EH (cell line): ENCODE measurements at places on chromosomes 3 and 15.

GRCh38 chr3:12187448-12188327, 29.0 kb upstream of the TIMP4 start:
- DNase-seq = peak; percentile 76

DNA sequence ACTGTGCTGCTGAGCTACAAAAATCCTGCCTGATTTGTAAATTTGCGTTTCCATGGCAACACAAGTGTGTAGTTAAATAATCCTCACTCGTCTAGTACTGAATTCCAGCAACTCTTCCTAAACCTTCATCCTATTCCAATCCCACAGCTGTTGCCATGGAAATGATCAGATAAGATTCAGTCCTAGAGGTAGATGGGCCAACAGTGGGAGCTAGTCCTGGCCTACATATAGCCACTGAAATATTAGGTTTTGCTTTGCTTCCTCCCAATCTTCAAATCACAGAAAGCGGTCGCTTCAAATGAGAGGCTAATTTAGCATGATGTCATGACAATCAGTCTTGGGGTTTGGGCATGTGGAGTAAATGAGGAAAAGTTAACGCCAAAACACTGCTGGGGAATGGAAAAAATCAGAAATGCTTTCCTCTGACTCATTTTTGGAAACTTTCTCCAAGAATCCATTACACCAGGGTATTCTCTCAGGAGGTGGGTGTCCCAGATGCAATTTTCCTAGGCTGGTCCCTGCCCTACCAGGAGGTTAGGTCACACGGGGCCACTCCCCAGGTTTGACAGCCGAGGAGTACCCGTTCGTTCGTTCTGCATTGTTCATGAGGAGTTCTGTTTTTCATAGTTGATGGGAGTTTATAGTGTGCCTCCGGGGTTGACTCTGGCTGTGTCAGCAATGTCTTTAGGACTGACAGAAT, 159.2 kb upstream of the SLCO3A1 start:
- DNase-seq = peak; percentile 53

- DNase-seq = peak; percentile 85
Measured at GRCh38 chr3:123618768-123619484, 34.1 kb upstream of the HACD2 start.

DNA sequence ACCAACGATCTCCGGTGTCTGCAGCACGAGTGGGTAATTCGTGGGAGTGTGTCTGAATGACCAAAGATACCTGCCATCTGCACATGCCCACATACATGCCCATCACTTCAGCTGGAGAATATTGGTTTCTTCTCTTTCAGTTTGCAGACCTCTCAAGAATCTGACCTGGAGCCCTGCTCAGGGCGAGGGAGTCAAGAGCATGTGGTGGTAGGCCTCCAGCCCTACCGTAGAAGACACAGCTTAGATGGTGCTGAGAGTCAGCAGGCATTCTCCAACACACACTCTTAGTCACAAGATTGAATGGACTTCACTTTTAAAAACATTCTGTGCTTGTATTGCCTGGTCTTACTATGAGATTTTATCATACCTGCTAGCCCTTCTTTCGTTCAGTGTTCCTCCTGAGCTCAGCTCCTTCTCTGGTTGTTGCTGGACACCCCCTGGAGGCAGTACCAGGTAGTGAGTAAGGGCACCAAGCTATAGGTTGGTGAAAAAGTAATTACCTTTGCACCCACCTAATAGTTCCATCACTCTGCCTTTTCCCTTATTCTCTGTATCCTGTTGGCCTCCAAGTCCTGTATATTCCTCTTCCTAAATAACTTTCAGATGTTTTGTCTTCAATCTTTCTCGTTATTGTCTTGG, 252.0 kb downstream of the CACNA2D3 start:
- peak; percentile 2 for DNase-seq

GRCh38 chr3:62749657-62750056, 125.6 kb downstream of the CADPS start:
- no peak for DNase-seq

DNA sequence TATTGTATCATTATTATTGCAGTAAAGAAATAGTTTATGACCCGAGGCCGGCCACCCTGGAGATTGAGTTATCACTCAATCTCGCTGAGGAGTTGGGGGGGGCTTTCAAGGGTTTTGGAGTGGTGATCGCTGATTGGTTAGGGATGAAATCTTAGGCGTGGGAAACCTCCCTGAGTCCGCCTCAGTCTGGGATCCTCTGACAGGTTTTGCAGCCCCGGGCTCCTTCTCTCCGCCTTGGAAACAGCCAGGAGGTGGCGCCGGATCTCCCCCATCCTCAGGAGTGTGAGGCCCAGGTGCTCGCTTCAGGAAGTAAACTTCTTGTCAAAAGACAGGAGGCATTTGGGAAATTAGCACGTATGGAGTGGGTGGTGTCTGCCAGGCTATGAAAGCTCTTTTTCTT, 41.1 kb upstream of the SEC61A1 start:
- peak; percentile 20 for DNase-seq

DNA sequence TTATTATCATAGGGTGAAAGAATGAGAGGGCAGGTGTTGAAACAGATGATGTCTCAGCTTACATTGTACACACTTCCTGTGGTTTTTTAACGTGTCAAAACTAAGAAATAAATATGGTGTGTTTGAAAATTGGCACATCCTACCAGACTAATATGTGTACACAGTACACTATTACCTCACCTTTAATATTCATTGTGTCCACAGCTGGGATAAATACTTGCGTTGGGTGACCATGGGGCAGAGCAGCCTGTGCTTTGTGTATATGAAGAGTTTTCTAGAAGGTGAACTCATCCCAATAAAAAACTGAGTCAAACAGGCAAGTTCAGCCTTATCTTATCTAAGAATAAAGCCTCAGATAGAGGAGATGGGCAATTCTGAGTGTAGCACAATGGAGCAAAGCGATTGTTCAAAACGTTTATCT, 17.3 kb downstream of the SUCNR1 start:
- DNase-seq = no peak

DNA sequence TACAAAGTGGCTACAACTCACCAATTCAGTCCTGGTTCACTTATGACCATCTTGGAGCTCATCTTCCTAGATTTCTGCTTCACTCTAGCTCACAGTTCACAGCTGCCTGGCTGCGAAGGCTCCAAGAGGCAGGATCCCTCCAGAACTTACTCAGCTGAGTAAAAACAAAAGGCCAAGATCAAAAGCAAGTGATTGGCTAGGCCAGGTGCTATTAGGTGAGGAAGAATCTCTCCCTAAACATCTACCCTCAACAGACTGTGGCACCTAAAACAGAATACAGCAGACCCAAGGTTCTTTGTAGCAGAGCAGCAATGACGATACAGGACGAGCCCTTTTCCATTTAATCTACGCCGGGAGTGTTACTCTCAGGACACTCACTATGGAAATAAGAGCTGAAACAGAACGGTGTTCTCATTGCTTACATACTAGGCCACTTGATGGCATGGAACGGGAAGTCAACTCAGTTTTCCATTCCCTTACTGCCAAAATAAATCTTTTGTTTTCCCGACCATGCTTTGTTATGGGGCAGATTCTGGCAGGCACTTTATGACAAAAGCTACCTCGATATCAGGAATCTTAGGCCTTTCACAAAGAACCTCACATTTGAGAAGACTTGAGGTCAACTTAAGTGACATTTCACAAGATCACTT, 901 bp downstream of the ICE2 start:
- DNase-seq = peak; percentile 44

GRCh38 chr3:117310536-117310935, 601.0 kb downstream of the TUSC7 start:
- no peak for DNase-seq

DNA sequence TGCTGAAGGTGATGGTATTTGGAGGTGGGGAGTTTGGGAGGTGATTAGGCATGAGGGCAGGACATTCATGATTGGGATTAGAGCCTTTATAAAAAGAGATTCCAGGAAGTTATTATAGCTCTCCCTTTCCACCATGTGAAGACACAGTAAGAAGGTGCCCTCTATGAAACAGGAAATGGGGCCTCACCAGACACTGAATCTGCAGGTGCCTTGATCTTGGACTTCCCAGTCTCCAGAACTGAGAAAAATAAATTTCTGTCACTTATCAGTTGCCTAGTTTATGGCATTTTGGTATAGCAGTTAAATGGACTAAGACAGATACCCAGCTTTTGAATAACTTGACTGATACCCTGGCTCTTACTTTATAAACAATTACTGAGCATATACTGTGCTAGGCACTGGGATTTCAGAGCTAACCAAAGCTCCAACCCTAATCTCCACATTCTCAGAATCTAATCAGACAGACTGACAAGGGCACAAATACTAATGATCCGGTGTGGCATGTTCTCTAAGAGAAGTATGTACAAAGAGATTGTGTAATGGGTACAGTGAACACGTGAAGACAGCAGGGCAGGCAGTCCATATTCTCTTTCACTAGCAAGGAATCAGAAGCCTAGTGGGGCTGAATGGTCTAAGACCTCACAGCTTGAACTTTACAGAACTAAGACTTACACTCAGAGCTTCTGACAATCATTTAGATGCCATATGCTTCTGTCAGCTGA, 343.1 kb downstream of the WDR72 start:
- DNase-seq = no peak

DNA sequence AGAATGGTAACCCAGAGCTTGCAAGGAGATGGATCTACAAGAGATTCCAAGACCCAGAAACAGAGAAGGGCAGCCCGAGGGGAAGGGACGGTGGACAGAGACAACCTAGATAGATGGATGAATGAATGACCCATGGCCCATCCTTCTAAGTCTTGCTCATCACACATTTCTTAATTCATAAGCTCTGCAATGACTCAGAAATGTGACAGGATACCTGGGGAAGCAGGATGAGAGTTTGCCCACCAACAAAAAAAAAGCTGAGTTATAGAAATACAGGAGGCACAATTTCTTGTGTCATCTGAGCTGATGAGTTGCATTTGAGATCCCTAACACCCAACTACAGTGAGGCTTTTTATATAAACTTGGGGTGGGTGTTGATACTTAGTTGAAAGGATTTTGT, 76.6 kb downstream of the CNTN3 start:
- DNase-seq = no peak

GRCh38 chr3:53729159-53729558, 117.1 kb downstream of the CHDH start:
- peak; percentile 17 for DNase-seq

- no peak for DNase-seq
Measured at GRCh38 chr15:36734366-36734765, 154.9 kb downstream of the CDIN1 start.

- DNase-seq = peak; percentile 46
Measured at GRCh38 chr15:75966073-75966472, 46.2 kb downstream of the NRG4 start.

DNA sequence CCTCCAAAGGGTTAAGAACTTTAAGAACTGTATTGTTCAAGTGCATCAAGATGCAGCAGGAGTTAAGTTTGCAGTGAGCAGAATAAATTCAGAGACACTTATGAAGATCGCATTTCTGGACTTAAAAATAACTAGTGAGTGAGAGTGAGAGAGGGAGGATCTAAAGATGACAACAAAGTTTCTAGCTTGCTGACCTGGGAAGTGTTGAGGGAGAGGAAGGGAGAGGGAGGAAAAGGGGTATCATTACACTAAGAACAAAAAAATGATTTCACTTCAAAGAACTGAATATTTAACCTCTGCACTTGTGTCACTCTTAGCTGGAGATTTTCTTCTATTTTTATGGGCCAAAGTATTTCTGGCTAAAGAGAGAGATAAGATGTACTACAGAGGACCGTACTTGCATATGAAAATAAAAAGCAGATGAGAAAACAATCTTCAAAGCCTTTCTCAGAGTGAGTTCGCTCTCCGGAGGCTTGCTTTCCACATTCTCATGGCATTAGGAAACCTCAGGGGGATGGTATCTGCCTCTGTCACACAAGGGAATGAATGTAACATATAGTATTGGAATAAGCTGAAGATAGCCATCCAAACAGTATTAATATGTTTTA, 91.4 kb upstream of the TJP1 start:
- DNase-seq = peak; percentile 75

- no peak for DNase-seq
Measured at GRCh38 chr3:45786801-45787495, 9.4 kb downstream of the SLC6A20 start.

GRCh38 chr15:70806992-70807712, 43.8 kb upstream of the UACA start:
- peak; percentile 46 for DNase-seq

GRCh38 chr3:138336454-138336999, 6.9 kb upstream of the NME9 start:
- DNase-seq = no peak

DNA sequence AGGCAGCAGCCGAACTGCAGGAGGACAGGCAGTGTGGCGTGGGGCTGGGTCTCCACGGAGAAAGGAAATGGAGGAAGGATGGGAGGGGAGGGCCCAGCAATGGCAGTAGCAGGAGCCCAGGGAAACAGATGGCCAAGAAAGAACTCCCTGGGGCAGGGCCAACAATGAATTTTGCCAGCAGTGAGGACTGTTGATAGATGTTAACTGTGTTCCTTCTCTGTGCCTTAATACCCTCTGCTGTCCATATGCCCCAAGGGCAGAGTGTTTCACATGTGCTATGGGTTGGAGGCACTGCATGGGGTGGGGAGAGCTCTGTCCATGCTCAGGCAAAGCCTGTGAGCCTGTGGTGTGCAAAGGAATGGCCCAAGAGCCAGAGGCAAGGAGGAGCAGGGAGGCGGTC, 70.8 kb upstream of the POMGNT2 start:
- DNase-seq = peak; percentile 40

DNA sequence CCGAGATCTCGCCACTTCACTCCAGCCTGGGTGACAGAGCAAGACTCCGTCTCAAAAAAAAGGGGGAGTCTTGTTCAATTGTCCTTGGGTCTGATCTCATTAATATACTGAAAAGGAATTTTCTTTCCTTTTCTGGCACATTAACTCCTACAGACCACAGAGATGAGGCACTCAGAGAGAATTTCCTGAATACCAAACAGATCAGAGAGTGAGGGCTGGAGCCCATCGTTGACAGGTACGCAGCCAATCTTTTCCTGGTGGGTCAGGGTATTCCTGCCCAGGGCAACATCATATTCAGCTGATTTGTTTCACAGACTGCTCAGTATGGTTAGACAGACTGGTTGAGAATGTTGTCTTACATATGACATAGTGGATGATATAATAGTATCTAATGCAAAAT, 82.8 kb upstream of the TNFSF10 start:
- DNase-seq = peak; percentile 61
